ENCODE measurements at places on chromosomes 12 and 14.

GRCh38 chr14:21066882-21067502 is 3.1 kb upstream of the ARHGEF40 start:
- peak; percentile 21 for DNase-seq

GRCh38 chr14:22556021-22556989 is 32.7 kb downstream of the DAD1 start:
- no peak for DNase-seq

DNA sequence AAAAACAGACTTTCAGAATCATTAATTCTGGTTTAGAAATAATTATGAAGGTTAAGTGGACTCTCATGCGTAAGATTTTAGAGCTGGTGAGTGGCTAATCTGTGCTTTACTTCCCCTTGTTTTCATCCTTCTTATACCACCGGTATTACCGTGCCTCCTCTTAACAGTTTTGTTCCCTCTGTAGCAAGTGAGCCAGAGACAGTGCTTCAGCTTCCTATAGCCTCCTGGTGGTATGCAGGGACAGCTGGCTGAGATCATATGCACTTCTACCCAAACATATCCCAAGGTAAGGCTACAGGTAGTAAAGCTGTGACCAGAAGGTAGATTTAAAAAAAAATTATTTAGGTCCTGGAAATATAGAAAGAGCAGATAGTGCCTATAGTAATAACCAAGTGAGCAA is 55.2 kb downstream of the PDE3A start:
- no peak for DNase-seq

- no peak for DNase-seq
Measured at GRCh38 chr12:39116861-39117260, 211.5 kb upstream of the CPNE8 start.

- DNase-seq = no peak
Measured at GRCh38 chr14:56703947-56704346, 106.3 kb downstream of the OTX2 start.

GRCh38 chr12:49288412-49288853 is 6.5 kb upstream of the PRPH start:
- no peak for DNase-seq

DNA sequence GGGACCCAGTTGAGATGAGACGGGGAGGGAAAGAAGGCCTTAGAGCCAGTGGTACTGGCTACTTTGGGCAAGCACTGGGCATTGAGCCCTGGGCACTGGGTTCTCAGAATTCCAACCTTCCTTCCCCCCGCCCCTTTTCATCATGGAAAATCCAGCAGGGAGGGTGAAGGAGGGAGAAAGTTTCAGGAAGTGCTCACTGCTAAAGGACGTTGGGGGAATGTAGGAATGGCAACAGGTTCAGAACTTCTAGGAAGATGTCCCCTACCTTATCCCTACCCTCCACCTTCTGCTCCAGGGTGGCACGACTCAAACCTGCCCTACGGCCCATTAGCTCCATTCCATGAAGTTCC is 4.2 kb upstream of the TNS2 start:
- no peak for DNase-seq

Data from COR-L47 (cell line).